GM23248 (cell line): ENCODE measurements at places on chromosomes 16 and 17. TPM values are rescaled to one million over a fixed set of nuclear protein-coding genes. Genes with fewer than 3 reads are reported as not detected.

GJC1 gene
- total RNA-seq, result 18.4 and 19.1 TPM in 2 replicates

CIBAR2 gene
- not detected in 2 replicates for total RNA-seq

GAS7 gene
- total RNA-seq, result 13.4 and 15.0 TPM in 2 replicates

FSCN2 gene
- total RNA-seq, result 2.3 and 3.2 TPM in 2 replicates

TEKT3 gene
- not detected in 2 replicates for total RNA-seq

SPAG5 gene
- 14.0 and 27.0 TPM in 2 replicates for total RNA-seq

KRT40 gene
- not detected in 2 replicates for total RNA-seq

C17orf50 gene
- total RNA-seq, result not detected in 2 replicates

ECI1 gene
- total RNA-seq, result 53.2 and 92.0 TPM in 2 replicates

ALDH3A1 gene
- total RNA-seq, result 1.2 and 22.1 TPM in 2 replicates

TEKT1 gene
- not detected in 2 replicates for total RNA-seq

FN3K gene
- total RNA-seq, result 0.11 TPM in 1 of 2 replicates, not detected in the other

CLEC3A gene
- not detected in 2 replicates for total RNA-seq

GCGR gene
- not detected in 2 replicates for total RNA-seq

TPSAB1 gene
- not detected in 2 replicates for total RNA-seq

SEZ6L2 gene
- total RNA-seq, result 30.7 and 34.7 TPM in 2 replicates

ZMYND15 gene
- total RNA-seq, result 0.32 and 0.89 TPM in 2 replicates

PRSS21 gene
- not detected in 2 replicates for total RNA-seq

TBC1D3 gene
- not detected in 2 replicates for total RNA-seq

TNFSF13 gene
- 1.5 TPM in 1 of 2 replicates, not detected in the other for total RNA-seq

TMC7 gene
- 0.25 and 0.54 TPM in 2 replicates for total RNA-seq

RNPS1 gene
- 104 and 115 TPM in 2 replicates for total RNA-seq

CYBA gene
- total RNA-seq, result 332 and 338 TPM in 2 replicates

PIMREG gene
- 20.7 and 28.7 TPM in 2 replicates for total RNA-seq

PRSS22 gene
- not detected in 2 replicates for total RNA-seq

EVI2A gene
- total RNA-seq, result 0.86 and 0.89 TPM in 2 replicates

KIF19 gene
- total RNA-seq, result not detected in 2 replicates

MT1G gene
- not detected in 2 replicates for total RNA-seq

HLF gene
- not detected in 2 replicates for total RNA-seq

CD300E gene
- not detected in 2 replicates for total RNA-seq

ZNF200 gene
- total RNA-seq, result 6.2 and 10.3 TPM in 2 replicates

DPEP3 gene
- total RNA-seq, result not detected in 2 replicates

NATD1 gene
- total RNA-seq, result 5.0 and 9.6 TPM in 2 replicates

ANKFN1 gene
- total RNA-seq, result 0.54 and 0.76 TPM in 2 replicates

CCL5 gene
- not detected in 2 replicates for total RNA-seq

NLRC3 gene
- not detected in 2 replicates for total RNA-seq

RPRML gene
- total RNA-seq, result not detected in 2 replicates

THAP11 gene
- 27.9 and 37.9 TPM in 2 replicates for total RNA-seq

BAHCC1 gene
- 3.0 and 5.2 TPM in 2 replicates for total RNA-seq

MAP3K14 gene
- total RNA-seq, result 3.0 and 4.2 TPM in 2 replicates

C16orf46 gene
- 1.3 TPM in 1 of 2 replicates, not detected in the other for total RNA-seq

BICDL2 gene
- 0.11 TPM in 1 of 2 replicates, not detected in the other for total RNA-seq

CD300LB gene
- not detected in 2 replicates for total RNA-seq

TTYH2 gene
- 2.4 TPM in 1 of 2 replicates, not detected in the other for total RNA-seq

TP53 gene
- total RNA-seq, result 26.2 and 42.7 TPM in 2 replicates

CHRNE gene
- 0.13 and 0.86 TPM in 2 replicates for total RNA-seq

FAM171A2 gene
- total RNA-seq, result 4.6 and 4.8 TPM in 2 replicates

PRSS36 gene
- total RNA-seq, result 0.13 TPM in 1 of 2 replicates, not detected in the other

KRTAP4-1 gene
- total RNA-seq, result 0.76 TPM in 1 of 2 replicates, not detected in the other

BEAN1 gene
- total RNA-seq, result 0.32 and 1.1 TPM in 2 replicates

QPRT gene
- total RNA-seq, result 0.32 TPM in 1 of 2 replicates, not detected in the other
